ENCODE measurements at places on chromosomes 11 and 22.

DNA sequence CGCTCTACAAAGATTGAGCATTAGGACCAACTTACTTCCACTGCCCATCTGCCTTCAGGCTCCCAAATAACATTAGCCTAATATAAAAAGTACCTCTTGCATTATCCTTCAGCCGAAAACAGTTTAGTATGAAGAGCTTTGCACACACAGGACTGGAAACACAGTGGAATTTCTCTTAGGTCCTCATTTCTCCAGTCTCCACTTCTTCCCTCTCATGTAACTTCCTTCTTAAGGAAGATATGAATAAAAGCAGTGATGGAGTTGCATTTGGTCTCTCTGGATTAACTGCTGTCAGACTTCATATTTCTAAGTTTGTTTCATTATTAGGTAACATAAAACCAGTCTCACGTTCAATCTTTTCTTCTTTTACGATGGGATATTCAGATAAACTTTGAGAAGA lies 5.6 kb upstream of the MPEG1 start:
- DNase-seq: no peak

DNA sequence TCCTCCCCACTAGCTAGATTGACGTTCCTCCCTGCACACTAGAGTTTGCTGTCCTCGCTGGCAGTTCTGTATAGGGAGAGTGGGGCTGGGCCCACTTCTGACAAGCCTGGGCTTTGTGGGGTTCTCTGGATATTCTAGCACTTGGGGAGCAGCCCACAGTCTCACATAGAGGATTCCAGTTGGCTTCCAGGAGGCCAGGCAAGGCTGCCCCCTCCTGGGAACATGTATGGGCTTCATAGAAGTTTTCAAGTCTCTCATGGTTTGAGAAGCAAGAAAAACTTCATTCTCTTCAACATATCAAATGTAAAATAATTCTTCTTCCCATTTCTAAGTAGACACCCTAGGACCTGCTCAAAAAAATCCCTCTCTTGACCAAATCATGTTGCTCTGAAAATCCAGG lies 87.5 kb downstream of the NAV2 start:
- DNase-seq: no peak

DNA sequence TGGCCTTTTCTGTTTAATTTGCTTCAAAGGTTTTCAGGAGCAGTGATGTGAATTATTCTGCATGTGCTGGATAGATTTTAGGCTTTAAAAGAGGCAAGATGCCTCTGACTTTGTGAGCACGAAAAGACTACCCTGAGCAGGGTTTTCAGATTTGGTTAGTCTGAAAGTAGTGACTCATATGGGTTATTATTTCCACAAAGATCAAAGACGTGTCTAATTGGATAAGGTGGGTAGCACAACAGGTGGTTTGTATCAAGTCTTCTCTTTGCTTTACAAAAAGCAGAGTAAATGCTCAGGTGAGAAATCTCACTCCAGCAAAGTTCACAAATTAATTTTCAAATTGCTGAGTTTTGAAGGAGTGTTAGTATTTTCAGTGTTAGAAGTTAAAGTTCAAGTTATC lies 37.6 kb upstream of the DBX1 start:
- no peak for DNase-seq

DNA sequence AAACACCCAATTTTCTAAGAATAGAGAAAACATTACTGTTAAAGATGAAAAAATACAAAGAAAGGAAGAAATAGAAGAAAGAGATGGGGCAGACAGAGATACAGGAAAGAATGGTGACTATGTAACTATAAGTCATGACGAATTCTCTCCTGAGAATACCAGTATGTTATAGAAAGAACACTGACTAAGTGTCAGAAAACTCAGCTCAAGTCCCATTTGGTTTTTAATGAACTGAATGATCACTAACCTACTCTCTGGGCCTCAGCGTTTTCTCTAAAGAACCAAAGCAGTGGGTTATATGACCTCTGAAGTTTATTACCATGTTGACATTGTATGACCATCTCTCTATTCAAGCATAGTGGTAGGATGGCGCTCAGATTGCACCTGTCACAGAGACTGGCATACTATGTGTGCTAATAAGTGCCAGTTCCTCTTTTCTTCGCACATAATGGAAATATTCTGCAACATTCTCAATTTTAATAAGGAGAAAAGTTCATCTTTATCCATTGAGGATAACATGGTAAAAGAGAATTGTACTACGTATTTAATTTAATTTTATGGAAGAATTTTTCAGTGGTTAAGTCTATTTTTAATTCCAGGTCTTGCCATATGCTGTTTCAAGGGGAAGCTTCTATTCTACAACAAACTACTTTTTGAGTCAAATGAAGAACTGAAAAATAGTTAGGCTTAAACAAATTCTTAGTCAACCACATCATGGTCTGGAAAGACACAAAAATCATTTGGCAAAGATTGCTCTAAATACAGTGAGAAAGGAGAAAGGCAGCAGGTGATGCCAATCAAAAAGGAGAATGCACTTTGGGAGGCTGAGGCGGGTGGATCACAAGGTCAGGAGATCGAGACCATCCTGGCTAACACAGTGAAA lies 25.0 kb upstream of the EED start:
- DNase-seq: no peak

DNA sequence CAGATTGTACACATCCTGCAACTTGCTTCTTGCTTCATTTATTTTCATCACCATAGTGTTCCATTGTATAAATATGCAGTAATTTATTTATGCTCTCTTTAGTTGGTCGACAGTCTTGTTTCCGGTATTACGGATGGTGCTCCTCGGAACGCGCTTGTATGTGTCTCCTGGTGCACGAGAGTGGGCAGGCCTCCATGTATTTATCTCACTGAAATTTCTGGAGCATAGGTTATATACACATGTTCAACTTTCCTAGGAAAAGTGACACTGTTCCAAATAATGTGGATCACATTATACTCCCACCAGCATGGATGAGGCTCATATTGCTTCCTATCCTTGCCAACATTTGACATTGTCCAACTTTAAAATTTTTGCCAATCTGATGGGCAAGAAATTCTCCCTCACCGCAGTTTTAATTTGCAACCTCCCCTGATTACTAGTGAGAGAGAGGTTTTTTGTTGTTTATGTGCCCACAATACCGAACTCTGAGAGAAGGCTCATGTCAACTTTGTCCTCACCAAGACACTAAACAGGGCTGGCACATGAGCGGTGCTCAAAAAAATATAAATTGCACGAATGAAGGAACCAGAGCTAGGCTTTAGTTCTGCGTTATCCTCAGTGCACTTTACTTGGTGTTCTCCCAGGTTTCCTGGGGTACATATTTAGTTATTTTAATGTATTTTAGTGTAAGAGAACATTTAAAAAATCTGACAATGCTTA lies 3.8 kb downstream of the CSNK2A3 start:
- no peak for DNase-seq

DNA sequence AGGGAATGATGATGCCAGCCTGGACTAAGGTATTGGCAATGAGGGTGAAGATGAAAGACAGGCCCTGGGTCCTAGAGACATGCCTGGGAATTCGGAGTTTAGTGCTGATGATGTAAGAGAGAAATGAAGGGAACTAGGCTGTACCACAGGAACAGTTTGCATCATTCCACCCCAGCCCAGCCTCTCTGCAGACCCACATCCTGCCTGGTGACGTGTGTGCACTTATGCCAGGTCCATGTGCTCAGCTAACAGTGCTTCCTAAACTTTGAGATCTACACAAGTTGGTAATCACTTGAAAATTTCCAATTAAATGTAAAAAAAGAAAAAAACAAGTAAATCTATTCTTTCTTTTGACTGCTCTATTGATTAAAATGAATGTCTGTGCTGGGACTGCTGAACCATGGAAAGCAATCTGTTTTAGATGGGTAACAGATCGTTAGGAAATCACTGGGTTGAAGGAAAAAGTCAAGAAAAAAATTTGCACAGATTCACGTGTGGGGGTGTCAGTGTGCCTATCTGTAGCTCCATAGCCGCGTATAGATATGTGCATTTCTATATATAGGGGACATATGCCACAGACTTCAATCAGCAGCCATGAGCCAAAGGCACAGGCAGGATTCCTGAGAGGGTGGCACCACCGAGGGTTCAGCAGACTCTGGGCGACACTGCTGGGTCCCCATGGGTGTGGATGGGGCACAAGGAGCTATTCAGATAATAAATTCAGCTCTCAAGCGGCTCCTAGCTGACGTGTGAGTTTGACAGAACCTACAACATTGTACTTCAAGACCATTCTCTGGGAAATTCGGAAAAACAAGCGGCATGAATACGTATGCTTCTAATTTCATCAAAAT lies 131.1 kb upstream of the OPCML start:
- peak; percentile 65 for DNase-seq

DNA sequence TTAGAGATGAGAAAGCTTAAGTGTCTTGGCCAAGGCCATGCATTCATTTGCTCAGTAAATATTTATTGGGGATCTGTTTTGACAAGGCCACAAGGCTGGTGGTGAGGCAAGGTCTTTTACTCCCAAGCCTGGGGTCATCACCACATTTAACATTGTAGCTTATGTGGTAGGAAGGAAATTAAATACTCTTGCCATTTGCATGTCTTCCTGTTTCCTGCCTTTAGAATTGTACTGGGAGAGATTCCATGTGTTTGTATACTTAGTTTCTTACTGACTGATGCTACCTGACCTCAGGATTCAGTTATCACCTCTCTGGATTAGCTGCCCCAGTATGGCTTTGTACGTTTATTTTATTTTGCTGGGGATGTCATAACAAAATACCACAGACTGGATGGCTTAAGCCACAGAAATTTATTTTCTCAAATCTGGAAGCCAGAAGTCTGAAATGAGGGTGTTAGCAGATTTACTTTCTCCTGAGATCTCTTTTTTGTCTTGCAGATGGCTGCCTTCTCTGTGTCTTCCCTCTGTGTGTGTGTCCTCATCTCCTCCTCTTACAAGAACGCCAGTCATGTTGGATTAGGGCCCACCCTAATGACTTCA lies 44.8 kb downstream of the SPECC1L start:
- DNase-seq: no peak

DNA sequence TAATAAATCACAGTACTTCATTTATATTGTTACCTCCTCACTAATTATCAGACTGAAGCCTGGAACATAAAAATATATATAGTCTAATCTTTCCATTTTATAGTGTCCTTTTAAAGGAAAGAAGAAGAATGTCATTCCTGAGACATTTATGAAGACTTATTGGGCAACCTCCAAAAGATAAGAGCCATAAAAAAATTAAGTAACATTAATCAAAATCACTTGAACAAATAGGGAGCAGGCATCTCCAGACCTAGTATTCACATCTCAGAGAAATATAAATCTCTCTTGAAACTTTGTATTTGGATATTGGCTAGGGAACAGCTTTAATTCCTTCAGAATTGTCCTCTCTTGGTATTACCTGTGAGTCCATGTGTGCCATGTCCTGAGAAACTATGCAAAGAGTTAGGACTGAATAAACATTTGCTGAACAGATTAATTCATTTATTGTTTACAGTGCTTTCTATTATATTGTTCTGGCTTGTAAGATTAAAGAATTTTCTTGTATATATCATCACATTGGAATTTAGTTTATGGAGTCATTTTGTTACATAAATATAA lies 530.5 kb upstream of the LRRC4C start:
- DNase-seq: no peak

DNA sequence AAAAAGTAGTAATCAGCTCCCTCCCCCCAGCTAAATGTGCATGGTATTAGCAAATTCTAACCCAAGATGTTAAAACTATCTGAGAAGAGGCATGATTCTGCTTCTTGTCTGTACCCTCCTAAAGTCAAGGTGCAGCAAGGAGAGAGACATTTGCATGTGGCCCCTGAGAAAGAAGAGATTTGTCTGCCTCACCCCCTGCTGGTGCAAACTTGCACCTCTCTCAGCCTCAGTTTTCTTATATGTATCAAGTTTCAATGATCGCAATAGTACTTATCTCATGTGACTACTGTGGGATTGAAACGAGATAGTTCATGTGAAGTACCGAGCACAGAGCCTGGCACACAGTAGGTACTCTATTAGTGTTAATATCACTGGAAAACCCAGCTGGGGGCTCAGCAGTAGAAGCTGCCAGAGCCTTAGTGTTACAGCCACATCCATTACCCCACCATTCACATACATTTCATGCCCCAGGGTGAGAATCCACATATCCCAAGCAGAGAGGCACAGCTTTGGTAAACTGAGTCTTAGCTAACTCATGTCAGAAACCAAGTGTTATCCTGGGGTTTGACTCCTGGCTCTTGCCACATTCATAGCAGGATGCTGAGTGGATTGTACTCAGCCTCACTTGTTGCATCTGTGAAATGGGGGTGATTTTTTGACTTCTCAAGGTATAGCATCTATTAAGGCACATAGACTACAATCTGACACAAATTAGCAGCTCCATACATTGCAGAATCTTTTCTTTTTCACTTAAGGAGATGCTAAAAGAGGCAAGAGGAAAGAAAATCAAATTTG lies 24.9 kb downstream of the CD44 start:
- DNase-seq: peak; percentile 82

GRCh38 chr22:41380993-41381328 lies 781 bp upstream of the TEF start:
- no peak for DNase-seq

DNA sequence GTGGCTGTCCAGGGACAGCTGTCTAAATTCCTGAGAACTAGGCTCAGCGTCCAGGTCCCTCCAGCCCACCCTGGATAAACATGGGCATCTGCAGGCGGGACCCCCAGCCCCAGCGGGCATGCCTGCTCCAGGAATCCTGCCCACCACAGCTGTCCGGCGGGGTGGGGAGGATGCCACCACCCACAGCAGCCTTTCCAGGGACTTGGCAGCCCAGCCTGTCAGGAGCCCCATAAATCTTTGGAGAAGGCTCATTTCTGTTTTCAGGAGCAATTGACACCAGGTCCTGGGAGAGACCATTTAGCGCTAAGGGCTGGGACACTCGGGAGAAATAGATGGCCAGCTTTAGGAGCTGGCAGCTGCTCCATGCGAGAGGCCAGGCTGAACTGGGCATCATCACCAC lies 358.9 kb downstream of the CADM1 start:
- no peak for DNase-seq

DNA sequence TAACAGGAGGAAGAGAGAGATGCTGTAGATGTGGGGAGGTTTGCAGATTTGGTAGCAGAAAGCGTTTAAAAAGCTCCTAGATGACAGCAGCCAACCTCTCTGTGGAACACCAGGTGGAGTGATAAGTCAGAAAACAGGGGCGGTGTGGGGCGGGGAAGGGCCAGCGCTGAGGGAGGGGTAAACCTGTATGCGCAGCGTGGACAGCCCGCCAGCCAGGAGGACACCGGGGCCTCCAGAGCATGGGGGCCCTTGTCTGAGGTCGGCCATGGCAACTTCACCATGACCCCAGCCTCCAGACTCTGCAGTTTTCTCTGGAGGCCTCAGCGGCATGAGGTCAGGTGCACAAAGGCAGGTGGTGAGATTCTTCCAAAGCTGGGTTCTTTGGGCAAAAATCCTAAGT lies 423.7 kb downstream of the BRD1 start:
- DNase-seq: no peak
